Stimulated activated CD8-positive, alpha-beta memory T cell treated with anti-CD3 and anti-CD28 coated beads, Interleukin-4, amount 100 ng/mL, for 4 hours (primary cell): ENCODE measurements at places on chromosomes 6 and 20.

DNA sequence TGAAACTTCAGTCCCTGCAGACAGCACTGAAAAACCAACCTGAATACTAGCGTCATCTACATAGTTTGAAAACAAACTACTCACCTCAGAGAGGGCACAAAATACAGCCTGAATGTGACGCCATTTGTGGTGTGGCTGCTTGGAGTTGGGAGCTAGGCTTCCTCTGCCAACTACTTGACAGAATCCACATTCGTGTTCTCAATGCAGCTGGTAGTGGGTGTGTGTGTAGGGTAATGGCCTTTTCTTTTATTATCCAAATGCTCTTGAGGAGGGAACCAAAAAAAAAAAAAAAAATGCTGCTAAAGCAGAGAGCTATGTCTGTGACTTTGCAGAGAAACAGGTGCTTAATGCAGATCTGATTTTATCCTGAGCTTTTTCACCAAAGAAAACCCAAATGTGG is 207.8 kb downstream of the OTOR start:
- no peak for DNase-seq

DNA sequence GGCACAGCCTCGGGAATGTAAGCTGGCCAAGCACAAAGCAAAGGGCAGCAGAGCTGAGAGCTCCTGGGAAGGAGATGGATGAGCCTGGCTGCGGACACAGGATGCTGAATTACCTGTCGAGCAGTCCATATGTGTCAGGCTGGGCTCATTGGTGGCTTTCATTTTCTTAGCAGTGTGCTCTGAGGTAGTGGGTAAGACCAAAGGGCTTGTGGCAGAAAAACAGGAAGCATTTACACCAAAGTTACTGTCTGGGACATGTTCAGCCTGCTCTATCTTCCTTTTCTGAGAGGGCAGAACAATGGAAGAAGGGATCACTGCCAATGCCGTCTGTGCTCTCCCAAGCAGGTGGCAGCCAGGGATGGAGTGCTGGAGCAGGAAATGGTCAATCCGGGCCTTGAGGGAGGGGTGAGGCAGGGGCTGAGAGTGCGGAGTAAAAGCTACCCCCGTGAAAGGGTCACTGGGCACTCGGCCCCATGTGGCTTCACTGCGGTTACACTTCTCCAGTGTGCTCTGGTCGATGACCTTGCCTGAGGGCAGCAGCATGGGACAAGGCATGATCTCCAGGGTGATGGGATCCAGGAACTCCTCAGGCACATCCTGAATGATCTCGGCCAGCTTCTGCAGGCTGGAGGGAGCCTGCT is 36.9 kb upstream of the AVP start:
- no peak for DNase-seq

- no peak for DNase-seq
Measured at GRCh38 chr6:163958646-163959045, 544.1 kb downstream of the QKI start.

DNA sequence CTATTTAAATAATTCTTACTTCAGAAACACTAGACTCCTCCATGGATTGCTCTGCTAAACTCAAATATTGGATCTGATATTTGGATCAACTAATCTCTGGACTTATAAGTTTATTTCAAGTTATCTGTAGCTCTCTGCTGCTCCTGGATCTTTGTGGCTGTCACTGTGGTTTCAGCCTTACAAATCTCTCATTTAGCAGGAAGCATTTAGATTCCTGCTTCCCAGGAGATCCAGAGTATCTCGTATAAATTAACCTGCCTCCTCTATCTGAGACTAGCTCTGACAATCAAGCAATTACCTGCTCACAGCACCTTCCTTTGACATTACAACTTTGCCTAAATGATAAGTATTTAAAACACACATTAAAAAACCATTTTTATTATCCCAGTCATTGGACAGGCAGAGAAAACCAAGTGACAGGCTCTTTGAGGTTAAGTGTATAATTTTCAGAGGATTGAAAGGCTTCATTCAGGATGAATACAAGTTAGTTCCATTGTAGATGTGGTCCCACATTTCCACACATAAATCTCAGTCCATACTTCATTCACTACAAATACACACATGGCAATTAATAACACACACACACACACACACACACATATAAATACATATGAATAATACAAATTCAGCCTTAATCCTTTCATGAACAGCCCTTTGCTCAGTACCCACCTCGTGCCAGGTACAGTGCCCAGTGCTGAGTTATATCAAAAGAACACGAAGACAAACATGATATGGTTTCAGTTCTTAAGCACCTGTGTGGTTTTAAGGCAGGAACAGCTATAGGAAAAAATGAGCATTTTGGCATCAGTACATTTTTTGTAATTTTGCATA is 55.5 kb upstream of the PLCB1 start:
- DNase-seq, result no peak

DNA sequence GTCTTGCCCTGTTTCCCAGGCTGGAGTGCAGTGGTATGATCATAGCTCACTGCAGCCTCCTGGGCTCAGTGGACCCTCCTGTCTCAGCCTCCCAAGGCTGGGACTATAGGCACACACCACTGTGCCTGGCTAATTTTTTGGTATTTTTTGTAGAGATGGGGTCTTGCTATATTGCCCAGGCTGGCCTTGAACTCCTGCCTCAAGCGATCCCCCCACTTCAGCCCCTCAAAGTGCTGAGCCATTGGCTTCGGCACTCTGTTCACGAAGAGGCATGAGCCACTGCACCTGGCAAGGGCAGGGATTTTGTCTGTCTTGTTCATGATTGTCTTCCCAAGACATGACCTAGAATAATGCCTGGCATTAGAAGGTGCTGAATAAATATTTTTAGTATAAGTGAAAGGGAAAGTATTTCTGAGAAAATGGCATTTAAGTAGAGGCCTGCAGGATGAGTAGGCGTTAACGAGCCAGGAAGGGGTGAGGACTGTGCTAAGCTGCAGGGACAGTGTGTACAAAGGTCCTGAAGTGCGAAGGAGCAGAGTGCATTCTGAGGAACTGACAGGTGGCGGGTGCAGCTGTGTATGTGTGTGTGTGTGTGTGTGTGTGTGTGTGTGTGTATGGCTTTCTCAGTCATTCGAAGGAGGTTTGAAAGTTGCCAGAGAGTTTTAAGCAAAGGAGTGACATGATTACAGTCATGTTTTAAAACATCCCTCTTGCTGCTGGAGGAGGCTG is 43.0 kb downstream of the VEGFA start:
- DNase-seq, result no peak

GRCh38 chr6:92820601-92821000 is 598.8 kb downstream of the EPHA7 start:
- no peak for DNase-seq

GRCh38 chr6:133966654-133967329 is 13.8 kb downstream of the TBPL1 start:
- no peak for DNase-seq

DNA sequence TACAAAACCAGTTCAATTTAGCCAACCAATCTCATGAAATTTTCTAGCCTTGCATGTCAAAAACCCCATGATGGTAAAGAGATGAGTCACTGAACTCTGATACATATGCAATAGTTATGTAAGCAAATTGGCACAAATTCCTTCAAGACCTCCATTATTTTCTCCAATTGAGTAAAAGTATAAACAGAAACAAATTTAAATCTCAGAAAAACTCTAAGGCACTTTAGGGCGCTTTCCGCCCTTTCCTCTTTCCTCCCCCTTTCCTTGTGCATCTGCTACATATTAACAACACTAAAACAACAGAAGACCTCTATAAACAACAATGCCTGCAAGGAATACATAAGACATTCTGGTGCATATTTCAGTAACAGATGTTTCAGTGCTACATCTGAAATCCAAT is 48.5 kb downstream of the KIF13A start:
- DNase-seq, result no peak

GRCh38 chr20:59398537-59399205 is 98.3 kb downstream of the EDN3 start:
- DNase-seq, result no peak

DNA sequence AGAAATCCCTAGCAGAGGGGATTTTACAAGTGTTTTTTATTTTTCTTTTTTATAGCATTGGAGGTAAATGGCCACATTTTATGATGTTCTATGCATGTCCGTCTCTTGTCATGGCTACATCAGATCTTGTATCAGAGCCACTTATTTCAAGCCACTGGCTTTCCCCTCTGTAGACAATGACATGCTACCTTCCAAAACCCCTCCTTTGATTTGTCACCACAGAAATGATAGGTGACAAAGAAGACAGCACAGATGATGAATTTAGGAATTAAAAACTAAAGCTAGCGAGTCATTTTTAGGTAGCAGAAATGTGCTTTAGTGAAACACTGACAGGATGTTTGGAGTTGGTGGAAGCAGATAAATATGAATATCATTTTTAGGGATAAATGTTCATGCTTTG is 20.8 kb downstream of the PLCB1 start:
- no peak for DNase-seq

DNA sequence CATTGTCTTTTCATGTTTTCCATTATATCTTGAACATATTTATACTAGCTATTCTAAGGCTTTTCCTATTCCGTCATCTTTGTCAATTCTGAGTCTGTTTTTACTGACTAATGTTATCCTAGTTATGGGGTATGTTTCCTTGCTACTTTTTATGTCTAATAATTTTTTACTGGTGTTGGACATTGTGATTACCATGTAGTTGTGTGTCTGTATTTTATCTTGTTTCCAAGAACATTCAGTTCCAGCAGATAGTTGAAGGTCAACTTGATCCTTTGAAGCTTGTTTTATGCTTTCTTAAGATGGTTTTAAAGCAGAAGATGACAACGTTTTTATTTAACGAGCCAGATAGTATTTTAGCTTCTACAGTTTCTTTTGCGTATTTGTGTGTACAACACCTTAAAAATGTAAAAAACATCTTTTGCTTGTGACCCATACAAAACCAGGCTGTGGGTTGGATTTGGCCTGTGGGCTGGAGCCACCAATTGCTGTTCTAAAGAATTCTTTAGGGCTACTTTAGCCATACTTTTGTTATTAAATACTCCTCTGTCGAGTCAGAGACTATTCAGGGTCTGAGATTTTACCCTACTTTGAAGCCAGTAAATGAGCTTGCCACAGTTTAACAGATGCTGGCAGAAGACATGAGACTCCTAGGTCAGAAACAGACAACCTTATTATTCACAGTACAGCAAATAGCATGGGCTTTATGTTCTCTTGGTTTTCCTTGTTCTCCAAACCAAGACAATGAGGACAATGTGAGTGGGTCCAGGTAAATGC is 38.7 kb upstream of the REV3L start:
- DNase-seq, result no peak

DNA sequence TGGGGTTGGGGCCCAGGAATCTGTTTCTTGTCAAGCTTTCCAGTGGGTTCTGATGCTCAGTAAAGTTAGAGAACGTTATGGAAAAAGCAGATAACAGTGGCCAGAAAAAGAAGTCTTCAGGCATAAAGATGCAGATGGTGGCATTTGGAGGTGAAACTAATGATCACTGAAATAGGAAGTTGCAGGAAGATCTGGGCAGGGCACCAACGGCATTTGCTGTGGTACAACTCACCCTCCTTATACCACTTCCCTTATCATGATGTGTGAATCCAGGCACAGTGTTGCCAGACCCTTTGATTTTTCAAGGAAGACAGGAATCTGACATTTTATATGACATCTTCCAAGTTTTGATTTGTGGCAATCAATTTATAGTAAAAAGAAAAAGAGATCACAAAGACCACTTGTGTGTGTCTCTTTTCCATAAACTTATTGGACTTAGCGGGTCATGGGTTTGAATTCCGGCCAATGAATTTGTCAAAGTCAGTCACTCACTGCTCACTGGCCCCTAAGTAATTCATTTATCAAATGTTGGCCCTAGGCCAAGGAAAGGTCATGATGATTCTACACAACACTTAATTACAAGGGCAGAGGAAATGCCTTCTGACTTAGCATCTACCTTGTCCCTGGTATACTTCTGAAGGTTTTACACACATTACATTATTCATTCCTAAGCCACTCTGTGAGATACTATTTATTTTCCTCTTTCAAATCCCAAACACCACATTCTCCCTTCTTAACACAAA is 37.6 kb downstream of the LAMP5 start:
- no peak for DNase-seq
